ENCODE measurements at places on chromosomes 1 and 21.

GRCh38 chr1:159088546-159089183 lies 12.1 kb upstream of the AIM2 start:
- DNase-seq, result no peak

GRCh38 chr1:156601892-156602291 lies 613 bp upstream of the GPATCH4 start:
- no peak for DNase-seq

DNA sequence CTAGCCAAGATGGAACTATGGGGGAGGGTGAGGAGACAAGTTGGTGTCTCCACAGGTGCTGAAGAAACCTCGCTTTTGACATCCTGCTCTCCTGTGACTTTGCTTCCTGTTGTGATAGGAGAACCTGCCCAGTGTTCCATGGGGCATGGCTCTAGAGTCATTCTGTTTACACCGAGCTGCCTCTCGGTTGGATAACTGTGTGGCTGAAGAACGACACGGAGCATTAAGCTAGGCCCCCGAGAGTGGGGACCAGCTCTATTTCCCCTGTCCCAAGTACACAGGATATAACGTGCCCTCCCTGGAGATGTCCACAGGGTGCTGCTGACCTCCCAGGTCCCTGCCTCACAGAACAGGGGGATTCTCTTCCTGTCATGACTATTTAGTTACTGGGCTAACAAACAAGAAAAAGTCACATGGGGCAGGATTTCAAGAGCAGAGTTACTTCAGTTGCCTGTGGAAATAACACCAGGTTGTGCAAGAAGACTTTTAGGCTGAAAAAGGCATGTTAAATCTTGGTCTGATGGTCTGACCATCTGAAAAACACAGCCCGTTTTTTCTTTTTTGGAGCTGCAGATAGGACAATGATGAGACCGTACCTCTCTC lies 29.4 kb upstream of the PPP2R5A start:
- DNase-seq, result no peak

GRCh38 chr1:79848316-79848715 lies 841.8 kb upstream of the ADGRL4 start:
- DNase-seq, result no peak

DNA sequence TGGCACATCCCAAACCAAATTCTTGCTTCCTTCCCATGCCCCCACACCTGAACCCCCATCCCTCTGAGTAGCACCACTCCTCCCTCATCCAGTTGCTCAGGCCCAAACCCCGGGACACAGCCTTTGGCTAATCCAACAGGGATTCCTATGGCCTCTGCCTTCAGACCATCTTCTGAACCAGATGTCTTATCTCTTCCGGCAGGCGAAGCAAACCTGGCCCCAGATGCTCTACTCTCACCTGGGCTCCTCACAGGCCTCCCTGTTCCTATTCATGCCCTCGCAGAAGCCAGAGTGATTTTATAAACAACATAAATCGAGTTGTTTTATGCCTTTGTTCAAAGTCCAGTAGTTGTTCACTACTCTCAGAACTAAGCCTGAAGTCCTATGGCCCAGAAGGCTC lies 12.5 kb upstream of the KCNA2 start:
- DNase-seq, result no peak

- DNase-seq, result no peak
Observed at GRCh38 chr1:37661401-37661800, 26.7 kb upstream of the RSPO1 start.

DNA sequence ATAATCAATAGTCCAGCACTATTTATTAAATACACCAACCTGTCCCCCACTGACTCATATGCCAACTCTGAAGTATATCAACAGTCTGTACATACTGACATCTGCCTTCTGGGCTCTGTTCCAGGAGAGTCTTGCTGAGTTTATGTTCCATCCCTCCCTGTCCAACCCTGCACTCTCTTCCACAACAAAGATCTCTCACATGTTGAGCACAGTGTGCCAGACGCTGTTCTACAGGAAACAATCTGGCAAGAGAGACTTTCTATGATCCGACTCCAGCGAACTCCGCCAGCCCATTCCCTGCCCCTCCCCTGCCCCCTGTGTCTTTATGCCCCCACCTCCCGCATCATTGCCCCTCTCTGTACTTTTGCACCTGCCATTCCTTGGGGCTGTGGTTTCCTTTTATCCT lies 3.4 kb downstream of the LACTBL1 start:
- DNase-seq, result peak; percentile 86

DNA sequence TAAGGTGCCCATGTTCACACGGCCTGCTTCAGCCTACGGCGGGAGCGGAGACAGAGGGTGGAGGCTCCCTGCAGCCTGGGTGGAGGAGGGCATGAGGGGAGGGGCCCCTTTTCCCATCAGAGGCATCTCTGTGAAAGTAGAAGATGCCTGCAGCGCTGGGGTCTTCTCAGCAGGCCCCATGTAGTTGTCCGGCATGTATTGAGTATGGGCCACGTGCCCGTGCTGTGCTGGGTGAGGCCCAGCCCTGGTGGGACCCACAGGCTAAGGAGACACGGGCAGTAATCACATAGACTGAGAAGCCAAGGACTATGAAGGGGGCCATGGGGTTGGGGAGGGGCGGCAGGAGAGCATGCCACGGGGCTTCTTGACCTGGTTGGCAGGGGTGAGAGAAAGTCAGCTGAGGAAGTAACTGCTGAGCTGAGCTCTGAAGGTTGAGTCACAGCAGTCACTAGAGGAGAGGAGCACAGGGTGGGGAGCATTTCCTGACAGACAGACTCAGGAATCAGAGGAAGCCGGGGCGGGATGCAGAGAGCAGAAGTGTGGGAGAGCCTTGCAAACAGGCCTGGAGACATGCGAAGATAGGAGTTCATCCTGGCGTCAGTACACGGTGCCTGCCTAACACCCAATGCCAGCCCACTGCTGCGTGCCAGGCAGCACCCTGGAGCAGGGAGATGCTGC lies 21.6 kb downstream of the PSEN2 start:
- no peak for DNase-seq

DNA sequence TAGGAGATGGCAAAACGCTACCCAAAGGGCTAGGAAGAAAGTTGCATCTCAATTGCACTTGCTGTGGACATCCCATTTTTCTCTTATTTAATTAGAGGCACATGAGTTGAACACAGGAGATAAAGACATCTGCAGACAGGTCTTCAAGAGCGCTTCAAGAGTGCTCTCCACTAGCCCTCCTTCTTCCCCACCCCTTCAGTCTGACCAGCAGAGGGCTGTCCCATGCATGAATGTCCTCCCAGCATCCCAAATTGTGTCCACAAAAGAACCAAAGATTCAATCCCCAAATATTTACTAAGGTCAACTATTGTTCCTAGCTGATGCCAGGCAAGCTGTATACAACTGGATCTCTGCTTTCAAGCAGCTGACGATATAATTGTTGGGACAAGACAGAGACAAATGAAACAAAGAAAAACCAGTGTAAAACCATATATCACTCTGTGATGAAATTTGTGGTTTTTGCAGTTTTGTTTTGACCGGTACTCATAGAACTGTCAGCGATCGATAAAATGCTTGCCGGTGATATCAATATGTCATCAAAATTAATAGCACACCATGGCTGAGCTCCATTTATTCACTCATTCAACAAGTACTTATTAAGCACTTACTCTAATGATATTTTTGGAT lies 174.2 kb downstream of the TNR start:
- DNase-seq, result no peak

- DNase-seq, result no peak
Observed at GRCh38 chr1:53783056-53783455, 44.1 kb upstream of the GLIS1 start.

DNA sequence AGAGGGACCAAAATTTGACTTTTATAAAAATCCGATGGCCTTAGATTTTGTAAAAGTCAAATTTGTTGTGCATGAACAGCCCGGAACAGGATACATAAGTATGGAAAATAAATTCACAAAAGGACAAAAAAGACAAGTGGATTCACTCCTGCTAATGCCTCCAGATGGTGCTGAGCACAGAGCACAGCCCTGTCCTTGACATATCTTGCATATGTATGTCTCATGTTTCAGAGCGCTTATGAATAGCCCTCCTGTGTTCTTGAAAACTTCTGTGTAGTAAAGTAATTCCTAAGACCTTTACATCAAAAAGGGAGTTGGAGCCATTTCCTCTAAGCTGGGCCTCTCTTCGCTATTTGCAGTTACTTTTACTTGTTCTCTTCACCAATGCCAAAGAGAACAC lies 110.7 kb upstream of the RAB3GAP2 start:
- DNase-seq, result no peak

DNA sequence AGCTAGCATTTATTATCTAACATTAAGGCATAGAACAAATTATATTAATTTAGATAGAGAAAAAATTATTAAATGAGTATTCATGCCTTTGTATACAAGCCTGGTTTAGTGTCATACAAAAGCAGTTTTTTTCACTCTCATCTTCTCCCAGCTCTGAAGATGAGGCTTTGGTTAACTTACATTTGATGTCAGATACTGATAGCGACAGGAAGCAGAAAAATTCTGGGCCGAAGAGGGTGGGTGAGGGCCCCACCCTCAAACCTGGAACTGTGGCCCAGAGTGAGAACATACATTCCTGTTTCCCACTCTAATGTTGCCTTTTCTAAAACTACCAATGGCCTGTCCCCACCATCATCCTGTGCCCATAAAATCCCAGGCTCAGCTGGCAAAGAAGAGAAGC lies 15.0 kb downstream of the OR2T1 start:
- DNase-seq, result no peak

GRCh38 chr21:43303275-43304178 lies 123.4 kb downstream of the SIK1 start:
- DNase-seq, result no peak

DNA sequence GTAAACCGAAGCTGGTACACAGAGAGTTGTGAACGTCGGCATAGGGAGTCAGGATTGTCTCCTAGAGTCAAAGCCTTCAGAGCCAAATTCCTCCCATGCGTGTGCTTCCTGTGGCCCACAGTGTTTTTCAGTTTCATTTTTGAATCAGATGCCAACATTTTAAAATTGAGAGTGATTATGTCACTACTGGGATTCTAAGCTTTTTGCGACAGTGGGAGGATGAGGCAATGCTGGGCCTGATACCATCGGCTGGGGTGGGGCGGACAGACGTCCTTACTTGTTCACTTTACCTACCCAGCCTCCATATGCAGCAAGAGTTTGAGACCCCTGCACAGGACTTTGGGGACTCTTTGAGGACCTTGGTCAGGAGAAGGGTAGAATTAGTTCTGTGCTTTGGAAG lies 1.3 kb upstream of the KLHDC7A start:
- DNase-seq, result no peak

DNA sequence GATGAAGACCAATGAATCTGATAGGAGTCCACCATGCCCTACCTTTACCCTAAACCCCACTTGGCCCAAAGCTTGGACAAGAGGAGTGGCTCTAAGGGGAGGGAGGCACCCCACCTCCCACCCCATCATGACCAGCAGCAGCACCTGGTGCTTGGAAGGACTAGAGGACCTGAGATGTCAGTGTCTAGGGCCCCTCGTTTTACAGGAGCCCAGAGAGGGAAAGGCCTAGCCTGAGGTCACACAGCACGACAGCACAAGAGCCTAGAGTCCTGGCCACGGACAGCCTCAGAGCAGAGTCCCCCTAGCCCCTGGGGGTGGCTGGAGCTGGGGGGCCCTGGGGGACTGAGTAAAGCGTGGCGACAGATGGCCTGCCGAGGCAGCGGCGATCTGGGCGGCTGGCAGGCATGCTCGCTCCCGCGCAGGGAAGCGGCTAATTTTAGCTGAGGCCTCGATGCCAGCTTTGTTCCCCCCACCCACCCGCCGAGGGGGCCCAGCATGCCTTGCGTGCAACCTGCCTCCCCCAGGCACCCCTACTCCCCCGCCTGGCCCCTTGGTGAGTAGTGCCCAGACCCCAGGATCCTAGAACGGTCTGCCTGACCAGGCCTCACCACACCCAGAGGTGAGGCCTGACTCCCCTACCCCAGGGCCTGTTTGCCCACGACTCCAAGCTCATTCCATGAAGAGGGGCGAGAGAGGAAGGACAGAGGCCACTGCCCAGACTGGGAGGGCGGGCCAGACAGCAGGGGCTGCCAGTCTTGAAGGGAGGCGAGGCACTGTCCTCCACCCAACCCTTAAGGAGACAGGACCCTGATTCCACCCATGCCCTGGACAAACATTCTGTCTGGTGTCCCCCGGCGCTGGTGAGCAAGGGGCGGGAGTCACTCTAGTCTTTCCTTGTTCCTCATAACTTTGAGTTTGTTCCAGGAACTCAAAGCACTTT lies 39.0 kb downstream of the AHDC1 start:
- no peak for DNase-seq

GRCh38 chr21:43797415-43797814 lies 8.0 kb downstream of the RRP1 start:
- no peak for DNase-seq

- DNase-seq, result no peak
Observed at GRCh38 chr1:119611701-119612113, 36.4 kb downstream of the ZNF697 start.

DNA sequence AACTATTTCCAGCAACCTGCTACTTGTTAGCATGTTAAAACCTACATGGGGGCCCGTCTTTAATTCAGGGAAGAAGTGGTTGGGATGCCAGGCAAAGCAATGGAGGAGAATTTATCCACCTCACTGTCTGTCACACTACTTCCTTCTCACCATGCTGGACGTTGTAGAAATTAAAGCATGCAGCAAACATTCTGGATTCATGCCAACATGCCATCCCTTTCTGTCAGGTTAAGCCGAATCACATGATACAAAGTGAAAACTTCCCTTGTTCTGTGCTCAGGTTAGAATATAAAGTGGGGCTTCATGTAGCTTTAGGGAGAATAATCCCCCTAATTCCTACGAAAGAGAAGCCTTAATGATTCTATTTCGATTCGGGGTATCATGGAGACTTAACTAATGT lies 95.5 kb downstream of the ERG start:
- no peak for DNase-seq

- DNase-seq, result no peak
Observed at GRCh38 chr1:198902655-198903054, 263.8 kb downstream of the PTPRC start.

GRCh38 chr21:31142600-31142999 lies 104.3 kb upstream of the KRTAP19-8 start:
- no peak for DNase-seq

DNA sequence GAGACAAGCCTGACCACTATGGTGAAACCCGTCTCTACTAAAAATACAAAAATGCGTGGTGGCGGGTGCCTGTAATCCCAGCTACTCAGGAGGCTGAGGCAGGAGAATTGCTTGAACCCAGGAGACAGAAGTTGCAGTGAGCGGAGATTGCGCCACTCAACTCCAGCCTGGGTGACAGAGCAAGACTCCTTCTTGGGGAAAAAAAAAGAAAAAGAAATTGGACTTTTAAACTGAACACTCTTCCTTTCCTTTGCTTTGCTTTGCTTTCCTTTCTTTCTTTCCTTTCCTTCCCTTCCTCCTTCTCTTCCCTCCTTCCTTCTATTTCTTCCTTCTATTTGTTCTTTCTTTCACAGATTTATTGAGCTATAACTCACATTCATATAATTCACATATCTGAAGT lies 43.3 kb upstream of the PUM1 start:
- no peak for DNase-seq

DNA sequence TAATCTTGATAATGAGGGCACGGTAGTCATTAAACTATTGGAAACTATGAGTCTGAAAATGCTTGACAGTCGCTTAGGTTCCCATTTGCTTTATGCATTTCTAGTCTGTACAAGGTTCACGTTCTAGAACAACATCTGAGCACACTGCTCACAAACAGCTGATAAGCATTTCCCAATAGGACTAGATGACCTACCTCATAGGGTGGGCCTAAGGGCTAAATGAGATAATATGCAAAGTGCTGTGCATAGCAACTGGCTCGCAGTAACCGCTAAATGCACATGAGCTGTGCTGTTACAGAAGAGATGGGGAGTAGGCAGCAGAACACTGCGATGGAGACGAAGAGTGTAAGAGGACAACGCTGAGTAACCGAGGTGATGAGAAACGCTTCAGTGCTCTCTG lies 628.0 kb downstream of the SMYD3 start:
- no peak for DNase-seq
